ENCODE measurements at places on chromosomes 11 and 22.
A peak's percentile ranks its signal among the peaks of the same experiment; 100 is the strongest.

DNA sequence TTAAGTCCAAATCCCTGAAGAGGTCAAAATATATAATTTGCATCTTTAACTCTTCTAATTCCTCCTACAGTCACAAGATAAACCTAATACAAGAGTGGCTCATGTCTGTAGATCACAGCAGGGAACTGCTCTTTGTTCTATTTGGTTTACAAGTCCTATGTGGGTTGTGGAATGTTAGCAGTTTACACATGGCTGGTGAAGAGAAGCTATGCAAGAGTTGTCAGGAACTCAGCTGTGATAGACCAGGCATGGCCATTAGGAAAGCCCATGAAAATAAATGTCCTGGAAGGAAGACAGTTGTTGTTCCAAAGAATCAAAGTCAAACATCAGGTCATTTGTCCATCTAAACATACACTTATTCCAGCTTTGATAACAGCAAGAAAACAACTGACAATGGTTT is 312.4 kb upstream of the PITPNB start:
- no peak for DNase-seq

GRCh38 chr22:49530671-49531367 is 296.9 kb downstream of the BRD1 start:
- no peak for DNase-seq

GRCh38 chr11:113673550-113674396 is 32.3 kb downstream of the TMPRSS5 start:
- DNase-seq = no peak

DNA sequence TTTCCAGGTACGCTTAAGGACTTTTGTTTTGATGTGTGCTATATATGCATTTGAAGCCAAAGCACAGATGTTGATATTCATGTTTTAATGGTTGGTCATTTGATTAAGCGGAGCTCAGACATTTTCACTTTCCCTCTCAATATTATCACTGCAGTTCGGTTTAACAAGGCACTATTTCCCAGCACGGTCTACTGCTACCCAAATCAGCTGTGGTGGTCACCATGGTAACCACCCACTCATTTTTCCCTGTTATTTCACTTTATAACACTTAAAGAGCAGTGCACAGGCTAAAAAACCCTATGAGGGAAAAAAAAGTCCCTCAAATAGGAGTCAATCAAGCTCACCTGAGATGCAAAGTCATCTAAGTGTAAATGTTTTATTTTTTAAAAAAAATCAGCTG is 439.6 kb upstream of the CCDC90B start:
- no peak for DNase-seq

- DNase-seq = no peak
Observed at GRCh38 chr22:32932176-32932575, 126.0 kb downstream of the SYN3 start.

DNA sequence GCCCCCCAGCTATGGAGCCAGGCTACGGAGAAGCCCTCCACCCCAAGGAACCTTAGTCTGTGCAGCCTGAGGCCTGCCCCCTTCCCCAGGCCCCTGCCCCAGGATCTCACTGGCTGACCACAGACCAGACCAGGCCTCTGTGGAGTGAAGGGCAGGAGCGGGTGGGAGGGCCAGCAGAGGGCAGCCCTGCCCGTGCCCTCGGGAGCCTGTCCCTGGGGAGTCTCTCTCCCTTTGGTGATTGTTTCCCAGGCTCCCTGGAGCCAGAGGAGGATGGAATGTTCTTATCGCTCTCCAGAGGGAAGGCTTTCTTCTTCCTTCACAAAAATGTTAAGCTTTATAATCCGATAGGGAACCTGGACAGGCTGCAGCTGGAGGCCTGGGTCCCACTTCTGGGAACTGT is 455.3 kb downstream of the SOX6 start:
- DNase-seq = peak; percentile 16

DNA sequence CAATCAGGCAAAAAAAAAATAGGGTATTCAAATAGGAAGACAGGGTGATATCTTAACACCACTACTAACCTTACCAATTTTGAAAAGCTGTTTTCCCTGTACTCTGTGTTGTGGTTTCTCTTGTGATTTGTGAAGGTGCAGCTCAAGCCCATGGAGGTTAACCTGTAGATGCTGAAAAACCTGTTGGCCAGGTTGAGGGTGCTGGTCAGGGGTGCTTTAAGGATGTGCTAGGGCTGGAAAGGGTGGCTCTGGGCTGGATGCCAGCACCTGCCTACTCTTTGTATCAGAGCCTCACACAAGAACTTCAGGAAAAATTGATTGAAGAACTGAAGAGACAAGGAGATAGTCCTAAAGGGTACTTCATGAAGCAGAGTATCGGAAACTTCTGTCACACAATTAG is 18.3 kb upstream of the OR5M8 start:
- no peak for DNase-seq

DNA sequence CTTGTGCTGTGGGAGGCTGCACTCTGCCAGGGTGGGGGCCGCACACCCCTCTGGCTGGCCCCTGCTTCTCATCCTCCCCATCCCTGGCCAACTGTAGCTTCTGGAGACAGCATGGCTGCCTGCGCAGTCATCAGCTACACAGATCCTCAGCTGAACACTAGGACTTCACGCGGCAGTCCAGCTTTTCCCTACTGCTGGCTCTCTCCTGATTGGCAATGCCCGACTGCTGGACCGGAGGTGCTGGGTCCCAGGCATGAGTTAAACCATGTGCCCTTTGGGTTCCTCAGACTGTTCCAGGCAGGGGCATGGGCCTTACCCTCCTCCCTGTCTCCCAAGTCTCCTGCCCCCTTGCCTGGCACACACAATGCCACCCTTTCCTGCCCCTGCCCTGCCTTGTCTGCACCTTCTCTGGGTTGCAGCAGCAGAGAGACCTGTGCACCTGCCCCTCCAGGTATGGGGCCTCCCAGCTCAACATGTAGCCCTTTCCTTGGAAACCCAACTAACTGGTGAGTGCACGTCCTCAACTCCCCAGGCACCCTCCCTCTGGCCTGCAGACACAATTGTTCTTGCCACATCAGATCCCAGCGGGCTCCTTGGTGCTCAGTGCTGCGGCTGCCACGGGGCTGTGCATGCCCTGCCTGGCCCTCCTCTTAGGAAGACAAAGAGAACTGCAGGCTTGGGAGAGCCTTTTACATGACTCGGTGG is 1039.2 kb downstream of the TBC1D22A start:
- DNase-seq = no peak

DNA sequence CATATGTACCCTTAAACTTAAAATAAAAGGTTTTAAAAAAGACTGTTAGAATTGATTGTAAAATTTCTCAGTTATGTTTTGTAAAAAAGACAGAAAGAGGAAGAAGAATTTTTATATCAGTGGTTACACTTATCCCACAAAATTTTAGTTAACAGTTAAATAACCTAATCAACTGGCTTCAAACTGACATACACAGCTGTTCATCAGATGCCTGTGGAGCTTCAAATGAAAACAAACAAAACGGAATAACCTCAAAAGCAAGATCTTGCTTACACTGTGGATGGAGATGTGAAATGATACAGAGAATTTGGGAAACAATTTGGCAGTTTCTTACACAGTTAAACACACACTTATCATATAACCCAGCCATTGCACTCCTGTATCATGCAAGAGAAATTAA is 521.0 kb downstream of the ETS1 start:
- no peak for DNase-seq

DNA sequence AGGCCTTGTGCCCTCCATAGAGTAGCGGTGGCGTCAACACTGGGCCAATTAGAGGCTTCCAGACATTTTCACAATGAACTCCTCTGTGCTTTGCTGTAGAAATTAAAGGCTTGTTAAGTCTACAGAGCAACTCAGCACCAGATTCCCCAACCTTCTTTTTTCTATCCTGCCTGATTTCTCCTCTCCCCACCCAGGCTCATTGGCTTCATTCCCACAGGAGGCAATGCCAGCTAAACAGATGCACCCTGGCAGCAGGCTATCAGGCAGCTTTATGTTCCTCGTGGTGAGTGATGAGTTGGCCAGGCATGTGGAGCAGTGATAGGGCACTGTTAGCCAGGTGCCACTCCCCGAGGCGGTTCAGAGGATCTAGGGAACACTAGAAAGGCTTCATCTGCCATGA is 4.8 kb downstream of the DIXDC1 start:
- no peak for DNase-seq

- peak; percentile 94 for DNase-seq
Observed at GRCh38 chr22:31585161-31585859, 76.7 kb downstream of the PISD start.

DNA sequence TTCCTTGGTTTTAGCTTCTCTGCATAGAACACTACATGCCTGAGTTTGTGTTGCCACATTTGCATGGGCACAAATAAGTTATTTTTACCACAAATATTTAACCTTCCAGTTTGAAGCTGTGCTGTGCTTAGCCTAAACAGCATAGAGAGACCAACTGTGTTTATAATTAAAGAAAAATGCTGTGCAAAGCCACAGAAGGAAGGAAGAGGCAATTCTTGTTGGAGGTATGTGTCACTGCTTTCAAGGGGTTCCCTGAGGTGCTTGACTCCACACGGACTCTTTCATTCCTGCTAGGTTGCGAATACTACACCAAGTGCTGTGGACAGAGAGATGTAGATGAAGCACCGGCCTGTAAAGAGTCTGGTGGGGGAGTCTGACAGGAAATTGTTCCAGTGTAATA is 47.6 kb upstream of the OLFML1 start:
- DNase-seq = no peak

GRCh38 chr11:12319461-12319951 is 57.9 kb upstream of the PARVA start:
- no peak for DNase-seq

DNA sequence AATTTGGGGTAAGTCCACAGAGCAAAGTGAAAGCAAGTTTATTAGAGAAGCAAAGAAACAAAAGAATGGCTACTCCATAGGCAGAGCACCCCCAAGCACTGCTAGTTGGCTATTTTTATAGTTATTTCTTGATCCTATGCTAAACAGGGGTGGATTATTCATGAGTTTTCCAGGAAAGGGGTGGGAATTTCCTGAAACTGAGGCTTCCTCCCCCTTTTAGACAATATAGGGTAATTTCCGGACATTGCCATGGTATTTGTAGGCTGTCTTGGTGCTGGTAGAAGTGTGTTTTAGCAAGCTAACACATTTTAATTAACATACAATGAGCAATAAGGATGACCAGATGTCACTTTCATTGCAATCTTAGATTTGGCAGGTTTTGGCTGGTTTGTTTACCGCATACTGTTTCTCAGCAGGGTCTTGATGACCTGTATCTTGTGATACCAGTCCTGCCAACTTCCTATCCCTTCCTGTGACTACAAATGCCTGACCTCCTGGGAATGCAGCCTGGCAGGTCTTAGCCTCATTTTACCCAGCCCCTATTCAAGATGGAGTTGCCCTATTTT is 937 bp upstream of the C1QTNF6 start:
- DNase-seq = no peak

- DNase-seq = no peak
Observed at GRCh38 chr11:83039566-83039965, 32.1 kb downstream of the RAB30 start.

DNA sequence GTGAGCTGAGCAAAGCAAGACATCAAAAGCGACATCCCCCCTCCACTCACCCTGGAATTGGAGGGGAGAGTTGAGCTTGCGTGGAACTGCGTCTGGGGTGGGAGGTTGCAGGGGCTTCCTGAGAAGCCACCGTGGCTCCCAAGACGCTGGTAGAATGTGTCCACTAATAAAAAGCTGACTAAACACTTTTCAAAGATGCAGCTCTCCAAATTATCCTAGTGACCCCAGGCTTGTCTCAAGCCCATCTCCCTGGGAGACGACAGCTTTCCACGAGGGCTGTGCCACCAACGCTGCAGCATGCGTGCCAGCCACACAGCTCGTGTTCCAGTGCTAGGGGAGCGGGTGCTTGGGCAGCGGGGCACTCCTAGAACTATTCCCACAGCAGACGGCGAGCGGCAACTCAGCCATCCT is 6.3 kb upstream of the GAL start:
- DNase-seq = no peak

- no peak for DNase-seq
Observed at GRCh38 chr11:16981651-16982194, 32.5 kb downstream of the PLEKHA7 start.

DNA sequence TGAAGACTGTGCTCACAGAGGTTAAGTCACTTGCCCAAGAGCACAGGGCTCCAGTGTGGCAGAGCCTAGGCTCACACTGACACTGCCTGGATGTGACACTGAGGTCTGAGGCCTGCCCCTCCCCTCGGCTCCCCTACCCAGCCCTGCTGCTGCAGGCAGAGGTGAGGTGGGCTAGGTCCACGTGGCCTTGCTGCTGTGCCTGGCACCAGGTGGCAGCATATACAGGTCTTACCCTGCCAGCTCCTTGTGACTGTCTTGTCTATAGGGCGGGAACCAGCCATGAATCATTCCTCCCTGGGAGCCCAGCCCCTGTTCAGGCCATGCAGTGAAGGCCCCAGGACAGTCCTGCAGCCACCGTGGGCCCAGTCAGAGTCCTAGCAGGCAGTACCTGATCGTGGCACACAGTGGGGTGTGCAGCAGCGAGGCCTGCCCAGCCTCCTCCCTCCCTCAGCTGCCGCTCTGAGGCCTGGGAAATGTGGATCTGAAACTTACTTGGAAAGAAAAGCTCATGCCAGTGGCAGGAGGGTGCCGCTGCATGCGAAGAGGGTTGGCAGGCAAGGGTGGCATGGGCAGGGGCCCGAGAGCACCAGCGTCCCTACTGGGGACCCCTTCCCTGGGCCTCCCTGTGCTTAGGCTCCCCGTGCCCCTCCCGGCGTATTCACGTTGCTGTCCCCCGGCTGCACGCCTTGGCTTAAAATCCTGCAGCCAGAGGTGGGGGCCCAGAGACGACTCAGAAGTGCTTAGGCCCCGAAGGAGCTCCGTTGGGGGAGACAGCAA is 1.2 kb upstream of the CERK start:
- DNase-seq = peak; percentile 67

DNA sequence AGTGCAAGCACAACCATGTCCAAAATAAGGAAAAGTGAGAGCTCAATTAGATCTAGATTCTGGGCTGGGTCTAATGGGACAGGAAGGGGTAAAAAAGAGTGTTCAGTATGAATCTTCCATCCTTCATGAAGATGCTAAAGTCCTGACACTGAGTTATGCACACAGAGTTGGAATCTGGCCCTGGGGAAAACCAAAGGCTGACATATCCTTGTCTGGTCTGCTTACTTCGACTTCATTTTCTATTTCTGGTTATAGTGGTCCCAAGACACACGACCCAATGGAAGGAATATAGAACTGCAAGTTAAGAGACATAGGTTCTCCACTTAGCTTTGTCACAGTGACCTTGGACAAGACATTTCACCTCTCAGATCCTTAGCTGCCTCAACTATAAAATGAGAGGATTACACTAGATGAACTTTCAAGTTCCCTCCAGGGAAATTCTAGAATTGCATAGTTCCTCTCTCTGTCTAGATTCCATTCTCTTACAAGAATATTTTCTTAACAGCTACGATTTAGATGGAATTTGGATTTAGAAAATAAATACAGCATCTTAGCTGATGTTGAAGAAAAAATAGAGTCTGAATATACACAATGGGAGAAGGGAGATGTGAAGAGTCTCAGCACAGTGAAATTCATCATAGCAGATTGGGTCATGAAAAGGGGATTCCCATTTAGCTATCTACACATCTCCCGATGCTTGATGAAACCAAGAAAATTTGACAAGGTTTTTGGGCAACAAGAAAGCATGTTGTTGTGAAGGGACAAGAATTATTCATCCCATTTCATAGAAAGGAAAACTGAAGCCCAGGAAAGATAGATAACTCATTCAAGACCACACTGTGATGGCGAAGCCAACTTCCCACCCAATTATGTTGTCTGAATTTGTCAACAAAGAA is 3.3 kb downstream of the BLID start:
- DNase-seq = no peak
